Stimulated activated CD8-positive, alpha-beta memory T cell treated with anti-CD3 and anti-CD28 coated beads, Interleukin-12 subunit alpha, Interleukin-12 subunit beta, amount 100 ng/mL, for 1 hour (primary cell): ENCODE measurements at places on chromosomes 3 and 15.
A peak's percentile ranks its signal among the peaks of the same experiment; 100 is the strongest.

DNA sequence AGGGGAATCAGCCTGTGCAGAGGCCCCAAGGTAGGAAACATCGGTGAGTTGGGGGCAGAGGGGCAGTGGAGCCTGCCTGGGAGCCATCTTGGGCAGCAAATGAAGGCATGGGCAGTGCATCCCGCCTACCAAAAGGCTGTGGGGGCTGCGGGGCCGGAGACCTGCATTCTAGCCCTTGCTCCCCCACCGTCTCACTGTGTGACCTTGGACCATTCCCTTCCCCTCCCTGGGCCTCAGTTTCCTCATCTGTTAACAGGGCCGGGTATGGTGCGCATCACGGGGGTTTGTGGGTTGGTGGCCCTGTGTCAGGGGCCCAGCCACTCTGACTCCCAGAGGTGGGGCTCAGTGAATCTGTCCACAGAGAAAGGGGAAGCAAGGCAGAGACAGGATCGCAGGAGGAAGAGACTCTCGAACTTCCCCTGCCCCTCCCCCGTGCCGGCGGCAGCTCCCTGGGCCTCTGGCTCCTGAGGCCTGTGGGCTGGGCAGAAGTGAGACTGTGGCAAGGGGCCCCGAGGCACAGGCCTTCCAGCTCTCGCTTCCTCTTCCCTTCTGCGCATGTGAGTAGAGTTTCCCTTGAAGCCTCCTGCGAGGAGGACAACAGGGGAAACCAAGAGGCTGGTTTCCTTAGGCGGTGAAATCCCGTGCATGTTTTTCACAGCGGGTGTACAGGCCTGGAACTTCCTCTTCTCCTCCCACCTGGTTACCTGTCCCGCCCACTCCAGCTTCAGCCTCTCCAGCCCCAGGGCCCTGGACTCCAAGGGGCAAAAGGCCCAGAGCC, 42.9 kb downstream of the IDH2 start:
- DNase-seq = peak; percentile 20

GRCh38 chr15:59931646-59932261, 72.4 kb upstream of the FOXB1 start:
- DNase-seq = no peak

GRCh38 chr3:42214565-42215283, 51.3 kb downstream of the CCK start:
- DNase-seq = no peak

DNA sequence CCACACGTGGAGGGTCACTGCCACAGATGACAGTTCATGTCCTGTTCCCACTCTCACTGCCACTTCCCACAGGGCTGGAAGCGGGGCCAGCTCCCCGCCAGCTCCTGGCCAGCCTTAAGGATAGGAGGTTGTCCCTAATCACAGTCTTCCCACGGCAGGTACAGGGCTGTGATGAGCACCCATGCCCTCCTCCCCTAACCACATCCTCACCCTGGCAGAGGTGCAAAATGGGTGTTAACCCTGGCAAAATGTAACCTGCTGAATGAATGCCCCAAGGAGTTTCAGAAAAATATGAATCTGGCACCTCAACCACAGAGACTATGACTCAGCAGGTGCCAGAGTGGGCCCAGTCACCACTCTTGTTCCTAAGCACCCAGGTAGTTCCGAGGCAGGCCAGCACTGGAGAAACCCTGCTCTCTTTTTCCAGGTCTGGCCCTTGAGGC, 185.1 kb upstream of the TPM1 start:
- DNase-seq = no peak

- DNase-seq = no peak
Measured at GRCh38 chr3:32614956-32615355, 44.3 kb upstream of the DYNC1LI1 start.

- DNase-seq = no peak
Measured at GRCh38 chr3:122727294-122727693, 46.7 kb downstream of the PARP14 start.

GRCh38 chr3:129697229-129697969, 90.9 kb upstream of the PLXND1 start:
- no peak for DNase-seq

GRCh38 chr3:172199850-172200369, 160.5 kb downstream of the FNDC3B start:
- no peak for DNase-seq

- no peak for DNase-seq
Measured at GRCh38 chr3:31695280-31696008, 162.7 kb downstream of the STT3B start.

- no peak for DNase-seq
Measured at GRCh38 chr3:17489139-17489538, 253.3 kb downstream of the TBC1D5 start.

DNA sequence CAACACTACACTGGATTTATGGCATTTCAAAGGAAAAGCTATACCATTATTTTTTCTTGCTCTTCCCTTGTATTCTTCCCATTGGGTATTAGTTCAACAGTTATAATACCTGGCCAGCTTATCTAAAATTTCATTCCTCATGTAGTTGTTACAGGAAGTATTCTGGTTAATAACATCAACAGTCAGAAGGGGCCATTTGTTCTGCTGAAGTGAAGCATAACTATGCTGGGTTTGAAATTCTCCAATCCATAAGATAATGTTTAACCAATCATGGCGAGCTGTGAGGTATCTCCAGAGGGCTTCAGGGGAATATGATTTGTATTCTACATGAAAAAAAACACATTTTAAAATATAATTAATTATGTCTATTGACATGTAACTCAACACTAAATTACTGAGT, 43.4 kb downstream of the SPG11 start:
- DNase-seq = no peak

DNA sequence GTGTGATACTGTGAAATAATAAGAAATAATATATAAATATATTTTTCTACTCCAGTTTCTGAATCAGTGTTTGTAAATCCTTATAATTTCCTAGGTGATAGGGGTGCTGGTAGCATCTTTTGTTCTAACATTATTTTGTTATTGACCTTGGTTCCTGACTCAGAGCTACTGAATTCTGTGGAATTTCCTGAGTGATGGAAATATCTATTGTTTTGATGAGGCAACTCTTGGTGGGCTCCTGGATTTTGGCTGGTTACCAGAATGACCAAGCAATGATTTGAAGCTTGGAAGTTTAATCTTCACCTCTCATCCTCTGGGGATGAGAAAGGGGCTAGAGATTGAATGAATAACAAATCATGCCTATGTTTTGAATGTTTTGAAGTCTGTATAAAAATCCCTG, 377.3 kb downstream of the LPP start:
- no peak for DNase-seq
